ENCODE measurements at places on chromosomes 6 and 20. TPM values are rescaled to one million over a fixed set of nuclear protein-coding genes. Genes with fewer than 3 reads are reported as not detected.

CRISP3 gene
- total RNA-seq, result not detected

ECT2L gene
- total RNA-seq, result not detected

PRKN gene
- total RNA-seq, result 0.43 TPM

GRIK2 gene
- total RNA-seq, result not detected

PTCRA gene
- not detected for total RNA-seq

SOX18 gene
- 0.25 TPM for total RNA-seq

DNMT3B gene
- total RNA-seq, result 2.4 TPM

FAM209A gene
- 1.4 TPM for total RNA-seq

DNA sequence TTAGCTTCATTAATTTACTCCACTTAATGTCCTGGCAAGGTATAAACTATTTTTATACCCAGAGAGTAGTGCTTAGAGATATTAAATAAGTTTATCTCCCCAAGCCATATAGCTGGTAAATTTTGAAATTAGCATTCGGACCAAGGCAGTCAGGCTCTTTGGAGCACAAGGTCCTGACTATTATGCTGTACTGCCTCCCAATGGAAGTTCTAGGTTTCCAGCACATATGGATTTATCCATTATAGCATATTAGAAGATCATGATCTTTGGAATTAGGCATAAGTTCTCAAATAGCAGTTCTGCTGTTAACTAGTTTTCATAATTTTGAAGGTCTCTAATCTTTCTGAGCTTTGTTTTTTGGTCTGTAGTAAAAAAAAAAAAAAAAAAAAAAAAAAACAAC, 835.3 kb upstream of the EPHA7 start:
- no peak for DNase-seq

DNA sequence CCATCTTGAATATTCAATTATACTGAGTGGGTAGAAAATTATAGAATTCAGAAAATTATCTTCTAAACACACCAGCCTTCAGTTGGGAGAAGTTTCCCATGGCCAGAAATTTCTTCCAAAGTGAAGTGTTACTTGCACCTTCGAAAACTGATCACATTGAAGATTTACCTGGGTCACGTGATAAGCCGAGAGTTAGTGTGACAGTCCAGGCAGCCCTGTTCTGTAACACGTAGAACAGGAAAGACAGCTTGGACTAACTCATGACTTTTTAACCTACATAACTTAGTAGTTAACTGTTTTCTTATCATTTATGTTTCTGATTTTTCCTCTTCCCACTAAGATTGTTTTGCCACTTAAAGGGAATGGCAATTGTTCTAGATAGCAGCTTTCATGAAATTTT, 118.3 kb upstream of the MTHFD1L start:
- DNase-seq, result no peak

- DNase-seq, result no peak
Measured at GRCh38 chr6:22413681-22414311, 117.0 kb upstream of the PRL start.

- DNase-seq, result no peak
Measured at GRCh38 chr20:2671977-2672376, 8.0 kb upstream of the IDH3B start.

DNA sequence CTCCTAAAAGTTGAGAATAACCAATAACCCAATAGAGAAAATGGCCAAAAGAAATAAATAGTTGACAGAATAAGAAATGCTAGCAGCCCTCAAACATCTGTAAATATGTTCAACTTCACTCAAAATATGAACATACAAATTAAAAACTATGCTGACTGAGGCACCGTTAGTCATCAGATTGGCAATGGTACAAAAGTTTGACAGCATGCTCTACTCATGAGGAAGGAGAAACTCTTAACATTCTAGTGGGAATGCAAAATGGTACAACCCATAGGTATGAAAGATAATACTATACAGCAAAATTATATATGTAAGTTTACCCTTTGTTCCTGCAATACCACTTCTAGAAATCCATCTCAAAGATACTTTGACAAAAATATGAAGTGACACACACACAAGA, 1.6 kb upstream of the ZSCAN12 start:
- DNase-seq, result no peak

GRCh38 chr20:42267793-42268384, 649.7 kb upstream of the CHD6 start:
- no peak for DNase-seq

DNA sequence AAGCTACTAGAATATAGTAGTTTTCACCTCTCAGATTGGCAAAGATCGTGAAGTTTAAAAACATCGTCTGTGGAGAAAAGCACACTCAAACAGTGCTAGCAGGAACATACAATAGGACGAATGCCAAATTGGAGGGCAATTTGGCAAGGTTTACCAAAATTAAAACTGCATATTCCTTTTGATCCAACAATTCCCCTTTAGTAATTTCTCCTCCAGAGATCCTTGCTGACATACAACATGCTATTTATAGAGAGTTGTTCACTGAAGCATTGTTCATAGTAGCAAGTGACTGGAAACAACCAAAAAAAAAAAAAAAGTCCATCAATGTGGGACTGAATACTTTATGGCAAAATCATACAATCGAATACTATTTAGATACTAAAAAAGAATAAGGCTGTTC, 202.2 kb downstream of the ATXN1 start:
- DNase-seq, result no peak

GRCh38 chr6:97215157-97215769, 67.8 kb downstream of the MMS22L start:
- no peak for DNase-seq

DNA sequence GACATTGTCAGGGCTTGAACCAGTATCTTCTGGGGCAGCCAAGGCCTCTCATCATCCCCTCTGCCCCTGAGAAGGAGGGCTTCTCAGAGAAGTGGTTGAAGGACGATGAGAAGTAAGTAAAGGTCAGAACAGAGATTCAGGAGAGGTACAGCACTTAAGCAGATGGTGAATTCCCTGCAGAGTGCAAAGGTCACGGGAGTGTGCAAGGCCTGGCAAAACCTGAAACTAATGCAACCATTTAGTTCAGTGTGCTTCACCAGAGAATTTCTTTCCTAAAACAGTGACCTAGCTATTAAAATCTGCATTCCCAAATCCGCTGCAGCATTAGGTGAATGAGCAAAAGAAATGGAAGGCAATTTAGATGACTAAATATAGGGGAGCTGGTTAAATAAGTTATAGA, 58.4 kb downstream of the TRERF1 start:
- no peak for DNase-seq

DNA sequence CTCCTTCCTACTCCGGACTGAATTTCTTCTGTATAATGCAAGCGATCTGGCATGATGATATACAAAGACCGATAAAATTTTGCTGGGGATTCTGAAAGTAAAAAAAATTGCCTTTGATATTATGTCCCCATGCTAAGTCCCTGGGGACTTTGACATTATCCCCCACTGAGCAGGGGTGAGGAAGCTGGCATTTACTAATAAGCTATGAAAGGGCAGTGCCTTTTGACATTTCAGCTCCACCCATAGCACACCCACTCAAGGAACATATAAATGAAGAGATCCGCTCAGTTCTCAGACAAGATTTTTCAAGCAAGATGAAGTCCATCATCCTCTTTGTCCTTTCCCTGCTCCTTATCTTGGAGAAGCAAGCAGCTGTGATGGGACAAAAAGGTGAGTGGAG, at the start of gene SEMG2:
Gene SEMG2 (plus strand): TSS at position 298 of the 400 bp plus-strand sequence. CDS start 17 bp downstream, at position 315.
- DNase-seq, result no peak

DNA sequence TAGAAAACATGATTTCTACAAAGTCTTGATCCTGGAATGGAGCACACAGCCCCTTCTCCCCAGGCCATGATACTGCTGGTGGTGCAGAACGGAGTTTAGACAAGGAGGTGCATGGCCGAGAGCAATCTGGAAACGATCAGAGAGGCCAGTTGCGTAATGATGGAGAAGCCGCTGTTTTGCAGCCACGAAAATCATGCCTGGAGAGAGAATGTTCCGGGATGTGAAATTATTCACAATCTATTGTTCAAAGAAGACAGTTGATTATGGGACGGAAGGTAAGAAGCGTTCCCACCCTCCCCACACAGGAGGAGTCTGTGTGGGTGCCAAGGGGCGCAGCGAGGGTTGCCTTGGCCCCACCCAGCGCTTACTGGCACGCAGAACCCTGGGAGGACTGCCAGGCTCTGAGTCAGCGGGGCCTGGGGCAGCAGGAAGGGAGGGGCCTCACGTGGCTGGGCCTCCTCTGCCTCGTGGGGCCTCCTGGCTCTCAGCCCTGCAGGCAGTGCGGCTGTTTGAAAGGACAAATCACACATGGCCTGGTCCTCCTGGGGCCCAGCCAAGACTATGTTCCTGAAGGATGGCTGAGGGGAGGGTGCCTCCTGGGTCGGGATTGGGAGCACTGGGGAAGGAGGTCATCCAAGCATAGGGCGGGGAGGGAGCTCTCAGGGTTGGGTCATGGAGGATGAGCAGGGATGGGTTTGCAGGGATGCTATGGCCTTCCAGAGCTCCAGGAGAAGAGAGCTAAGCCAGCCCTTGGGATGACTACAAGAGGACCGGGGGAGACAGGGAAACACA, 8.7 kb upstream of the AP5S1 start:
- peak; percentile 94 for DNase-seq

- DNase-seq, result no peak
Measured at GRCh38 chr6:165694296-165694695, 31.3 kb upstream of the PDE10A start.

- no peak for DNase-seq
Measured at GRCh38 chr6:30689022-30689865, 1.5 kb downstream of the NRM start.

- DNase-seq, result peak; percentile 50
Measured at GRCh38 chr6:29516108-29516507, 28.4 kb upstream of the MAS1L start.

DNA sequence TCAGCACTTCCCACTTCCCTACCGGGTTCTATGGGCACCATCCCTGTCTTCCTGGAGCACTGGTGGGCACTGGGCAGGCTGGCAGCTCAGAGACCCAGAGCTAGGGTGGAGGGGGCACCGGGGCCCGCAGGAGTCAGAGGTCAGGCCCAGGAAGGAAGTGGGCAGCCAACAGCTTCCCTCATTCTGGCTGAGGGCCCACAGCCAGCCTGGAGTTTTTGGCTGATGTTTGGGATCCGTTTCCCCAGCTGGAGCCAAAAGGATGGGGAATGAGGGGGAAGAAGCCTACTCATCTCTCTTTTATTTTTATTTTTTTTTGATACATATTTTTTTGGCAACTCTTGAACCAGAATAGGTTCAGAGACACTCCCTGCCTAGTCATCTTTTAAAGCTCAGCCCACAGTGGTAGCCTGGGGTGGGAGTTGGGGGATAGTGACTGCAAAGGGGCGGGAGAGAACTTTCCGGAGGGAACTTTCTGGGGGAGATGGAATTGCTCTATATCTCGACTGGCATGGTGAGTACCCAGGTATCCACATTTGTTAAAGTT, 54.2 kb upstream of the MLN start:
- no peak for DNase-seq

- DNase-seq, result no peak
Measured at GRCh38 chr6:42278131-42278853, 60.6 kb upstream of the MRPS10 start.

DNA sequence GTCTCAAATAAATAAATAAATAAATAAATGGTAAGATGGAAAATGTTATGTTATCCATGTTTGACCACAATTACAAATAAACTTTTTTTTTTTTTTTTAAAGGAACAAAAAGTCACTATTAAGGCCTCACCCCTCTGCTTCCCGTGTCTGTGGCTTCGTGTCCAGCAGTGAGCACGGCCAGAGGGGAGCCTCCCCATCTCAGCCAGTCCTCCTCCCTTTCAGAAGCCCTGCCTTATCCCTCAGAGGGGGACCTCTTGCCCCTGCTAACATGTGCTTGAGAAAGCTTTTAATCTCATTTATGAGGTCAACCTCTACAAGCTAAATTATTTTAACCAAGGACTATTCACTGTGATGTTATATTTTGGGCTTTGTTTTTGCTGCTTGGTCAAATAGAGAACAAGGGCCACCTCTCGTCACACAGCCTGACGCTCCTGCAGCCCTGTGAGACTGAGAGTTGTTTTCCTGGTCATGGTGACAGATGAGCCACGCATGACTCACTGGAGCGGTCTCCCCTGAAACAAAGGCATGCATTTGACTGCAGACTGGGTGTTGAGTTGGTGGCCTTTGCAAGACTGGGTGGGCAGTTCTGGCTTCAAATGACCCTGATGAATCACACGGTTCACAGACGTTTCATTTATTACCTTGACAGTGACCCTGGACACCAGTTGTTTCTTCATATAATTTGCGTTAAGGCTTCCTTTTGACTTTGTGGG, 131.8 kb downstream of the TIAM2 start:
- DNase-seq, result peak; percentile 55

DNA sequence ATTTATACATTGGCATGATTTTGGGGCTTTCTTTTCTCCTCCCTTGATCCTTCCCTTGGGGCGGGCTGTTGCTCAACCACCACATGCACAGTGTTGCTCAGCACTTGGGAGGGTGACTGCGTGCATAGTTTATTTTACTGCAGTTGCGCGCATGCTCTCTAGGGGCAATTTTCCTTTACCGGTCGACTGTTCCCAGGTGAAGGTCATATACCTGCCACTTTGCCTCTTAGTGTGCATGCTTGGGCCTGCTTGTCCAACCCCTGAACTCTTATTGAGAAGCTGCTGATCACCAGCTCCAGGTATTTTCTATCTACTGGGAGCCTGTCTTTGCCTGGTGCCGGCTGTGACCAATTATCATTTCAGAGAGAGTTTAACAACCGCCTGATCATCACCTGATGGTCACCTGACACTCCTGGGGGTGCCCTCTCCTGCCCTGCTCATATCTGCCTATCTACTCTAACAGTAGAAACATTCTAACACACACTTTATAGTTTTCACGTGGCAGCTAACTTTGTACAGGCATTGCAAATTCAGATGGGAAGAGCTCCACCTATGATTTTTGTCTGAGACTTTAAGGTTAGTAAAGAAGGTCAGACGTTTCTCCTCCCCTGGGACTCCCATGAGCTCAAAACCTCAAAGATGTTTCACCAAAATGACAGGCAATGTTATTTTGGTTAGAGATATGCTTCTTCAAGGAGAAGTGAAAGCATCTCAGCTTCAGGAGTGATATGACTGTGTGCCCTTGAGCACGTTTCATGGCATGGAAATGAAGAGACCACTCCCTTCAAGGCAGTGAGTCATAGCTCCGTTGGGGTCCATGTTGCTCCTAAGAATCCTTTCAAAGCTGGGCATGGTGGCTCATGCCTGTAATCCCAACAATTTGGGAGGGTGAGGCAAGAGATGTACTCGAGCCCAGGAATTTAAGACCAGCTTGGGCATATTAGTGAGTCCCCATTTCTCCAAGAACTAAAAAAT, 227.5 kb upstream of the MYLIP start:
- DNase-seq, result peak; percentile 44

- no peak for DNase-seq
Measured at GRCh38 chr6:7215131-7215530, 97.9 kb downstream of the SSR1 start.

DNA sequence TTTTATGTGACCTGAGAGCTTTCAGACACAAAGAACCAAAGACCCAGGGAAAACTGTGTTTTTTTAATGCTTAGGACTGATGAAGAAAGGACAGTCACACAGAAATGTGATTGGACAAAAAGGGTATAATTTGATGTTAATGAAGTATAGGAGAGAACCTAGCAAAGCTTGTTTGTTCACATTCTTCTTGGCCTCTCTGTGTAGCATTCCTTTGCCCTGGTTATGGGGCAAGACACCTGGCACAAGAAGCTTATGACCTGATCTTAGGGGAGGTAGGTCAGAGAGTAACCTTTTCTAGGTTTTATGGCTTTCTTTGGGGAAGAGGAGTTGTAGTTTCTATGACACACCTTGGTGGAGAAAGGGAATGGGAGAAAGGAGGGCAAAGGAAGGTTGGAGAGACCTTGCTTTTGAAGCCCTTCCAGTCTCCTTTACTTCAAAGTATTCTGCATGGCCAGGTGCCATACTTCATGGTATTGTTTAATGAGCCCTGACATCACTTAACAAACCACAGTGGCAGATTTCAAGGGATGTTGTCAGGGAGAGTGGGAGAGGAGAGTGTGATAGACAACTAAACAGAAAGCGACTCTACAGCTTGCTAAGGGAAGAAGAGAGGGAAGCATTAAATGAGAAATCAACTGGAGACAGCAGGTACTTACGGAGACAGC, 701.8 kb upstream of the FLRT3 start:
- no peak for DNase-seq

All from activated CD4-positive, alpha-beta memory T cell treated with anti-CD3 and anti-CD28 coated beads, Interleukin-2, amount 10 ng/mL, durations not matched to agents 7 days and 5 days (primary cell).